ENCODE measurements at places on chromosomes 11 and 22.

- DNase-seq = no peak
Measured at GRCh38 chr22:27386186-27386585, 415.4 kb downstream of the MN1 start.

GRCh38 chr22:24046024-24046423 lies 34.9 kb downstream of the CABIN1 start:
- DNase-seq = peak; percentile 35

DNA sequence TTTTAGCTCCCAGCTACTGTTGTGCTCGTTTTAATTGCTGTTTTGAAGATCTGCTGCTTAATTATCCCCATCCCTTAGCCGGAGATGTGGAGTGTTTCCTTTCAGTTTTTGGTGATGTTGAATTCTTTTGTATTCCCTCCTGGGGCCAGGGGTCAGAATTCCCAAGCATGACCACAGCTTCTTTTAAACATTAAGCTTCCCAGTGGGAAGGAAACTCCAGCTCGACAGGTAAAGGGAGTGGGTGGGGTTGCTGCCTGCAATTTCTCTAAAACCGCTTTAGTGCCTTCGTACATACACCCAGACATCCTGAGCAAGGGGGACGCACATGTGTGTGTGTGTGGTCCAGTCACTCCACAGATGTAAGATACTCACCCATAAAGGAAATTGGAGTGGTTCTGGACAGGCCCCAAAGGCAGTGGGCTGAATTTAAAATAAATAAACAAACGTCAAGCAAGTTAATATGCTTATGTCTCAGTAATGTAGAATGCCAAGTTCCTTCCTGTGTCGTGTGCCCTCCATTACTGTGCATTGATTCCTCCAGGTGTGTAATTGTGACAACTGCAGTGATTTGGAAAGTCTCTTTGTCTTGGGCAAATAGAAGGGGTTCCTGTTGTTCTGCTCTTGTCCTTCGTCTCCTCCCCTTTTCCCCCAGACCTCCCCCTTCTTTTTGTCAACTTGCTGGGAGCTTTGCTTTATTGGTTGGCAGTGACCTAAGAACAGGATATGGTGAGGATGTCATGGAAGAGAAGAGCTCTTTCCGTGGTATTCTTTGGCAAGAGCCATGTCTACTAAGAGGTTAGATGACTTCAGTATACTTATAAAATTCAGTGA lies 19.2 kb upstream of the ADSL start:
- no peak for DNase-seq

GRCh38 chr22:17400305-17400704 lies 31.0 kb downstream of the CECR2 start:
- DNase-seq = no peak
